D721Med (cell line): ENCODE measurements at places on chromosomes 2 and 18.

DNA sequence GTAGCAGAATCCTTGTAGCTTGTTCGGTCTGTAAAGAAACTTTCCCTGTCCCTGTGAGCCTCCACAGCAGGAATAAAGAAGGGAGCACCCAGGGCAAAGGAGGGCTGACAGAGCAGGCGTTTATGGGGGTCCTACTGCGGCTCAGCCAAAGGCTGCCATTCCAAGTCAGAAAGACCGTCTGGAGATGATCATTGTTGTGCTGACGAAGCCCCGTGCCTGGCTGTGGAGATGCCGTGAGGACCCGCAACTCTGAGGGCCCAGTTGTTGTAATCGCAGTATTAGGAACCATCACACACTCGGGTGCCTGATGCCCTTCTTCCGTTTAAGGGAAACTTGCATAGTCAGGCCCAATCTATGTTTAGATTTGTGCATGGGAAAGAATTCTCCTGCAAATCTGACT is 16.9 kb upstream of the VWA3B start:
- no peak for DNase-seq

DNA sequence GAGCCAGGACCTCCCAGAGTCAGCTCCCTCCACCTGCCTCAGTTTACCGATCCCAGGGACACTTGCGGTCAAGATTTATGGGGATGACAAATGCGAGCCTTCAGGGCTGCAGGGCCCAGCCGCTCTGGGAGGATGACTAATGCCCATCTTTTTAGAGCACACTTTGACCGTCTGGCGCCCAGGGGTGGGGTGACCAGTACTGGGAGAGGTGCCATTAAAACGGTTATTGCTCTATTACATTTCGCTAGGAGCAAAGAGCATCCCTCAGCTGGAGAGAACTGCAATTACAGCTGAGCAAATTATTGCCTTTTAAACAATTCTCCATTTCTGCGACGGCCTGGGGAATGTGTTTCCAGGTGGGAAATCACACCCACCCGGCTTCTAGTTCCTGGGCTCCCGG is 42.6 kb upstream of the HPCAL1 start:
- no peak for DNase-seq

- no peak for DNase-seq
Observed at GRCh38 chr2:241154915-241155314, 4.6 kb downstream of the PPP1R7 start.

- DNase-seq, result no peak
Observed at GRCh38 chr18:76405681-76406356, 89.2 kb downstream of the ZNF516 start.

DNA sequence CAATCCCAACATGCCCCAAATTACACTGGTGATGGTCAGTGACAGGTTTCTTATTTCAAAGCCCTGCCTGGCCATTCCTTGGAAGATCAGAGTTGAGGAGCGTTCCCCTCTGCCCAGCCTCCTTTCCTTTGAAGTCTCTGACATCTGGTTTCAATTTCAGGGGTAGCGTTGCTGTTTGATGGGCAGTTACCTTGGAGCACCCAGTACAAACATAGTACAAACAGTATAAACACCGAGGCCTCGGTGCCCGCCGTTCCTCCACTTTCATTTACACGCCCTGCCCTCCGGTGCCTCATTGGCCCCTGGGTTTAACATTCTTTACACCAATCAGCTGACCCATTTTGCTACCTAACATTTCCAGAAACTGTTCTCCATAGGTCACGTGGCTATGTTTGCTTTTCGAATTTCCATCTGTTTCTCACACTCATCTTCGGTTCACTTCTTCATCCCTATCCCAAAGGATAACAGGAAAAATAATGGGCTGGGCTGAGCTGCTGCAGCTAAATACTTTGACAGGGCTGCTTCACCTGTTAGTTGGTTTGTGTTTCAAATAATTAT is 65.6 kb downstream of the NRP2 start:
- DNase-seq, result no peak

GRCh38 chr2:203361922-203362321 is 33.7 kb downstream of the ABI2 start:
- DNase-seq, result no peak

- no peak for DNase-seq
Observed at GRCh38 chr2:31561823-31562222, 18.9 kb downstream of the SRD5A2 start.

- no peak for DNase-seq
Observed at GRCh38 chr18:29430416-29430815, 1253.5 kb upstream of the CDH2 start.

DNA sequence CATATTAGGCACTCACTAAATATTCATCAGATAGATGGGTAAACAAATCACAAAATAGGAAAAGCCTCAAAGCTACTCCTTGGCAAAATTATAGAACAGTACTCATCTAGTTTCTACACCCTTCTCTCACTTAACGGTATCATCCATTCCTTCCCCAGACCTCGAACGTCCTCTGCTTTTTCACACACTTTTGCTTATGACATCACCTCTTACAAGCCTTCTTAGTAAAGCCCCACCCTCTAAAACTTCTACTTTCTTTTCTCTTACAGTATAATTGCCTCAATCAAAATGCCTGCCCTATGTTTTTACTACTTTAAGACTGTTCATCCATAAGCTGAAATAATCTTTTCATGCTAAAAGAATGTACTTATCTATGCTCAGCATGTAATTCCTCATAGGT is 8.1 kb downstream of the CHN1 start:
- no peak for DNase-seq

DNA sequence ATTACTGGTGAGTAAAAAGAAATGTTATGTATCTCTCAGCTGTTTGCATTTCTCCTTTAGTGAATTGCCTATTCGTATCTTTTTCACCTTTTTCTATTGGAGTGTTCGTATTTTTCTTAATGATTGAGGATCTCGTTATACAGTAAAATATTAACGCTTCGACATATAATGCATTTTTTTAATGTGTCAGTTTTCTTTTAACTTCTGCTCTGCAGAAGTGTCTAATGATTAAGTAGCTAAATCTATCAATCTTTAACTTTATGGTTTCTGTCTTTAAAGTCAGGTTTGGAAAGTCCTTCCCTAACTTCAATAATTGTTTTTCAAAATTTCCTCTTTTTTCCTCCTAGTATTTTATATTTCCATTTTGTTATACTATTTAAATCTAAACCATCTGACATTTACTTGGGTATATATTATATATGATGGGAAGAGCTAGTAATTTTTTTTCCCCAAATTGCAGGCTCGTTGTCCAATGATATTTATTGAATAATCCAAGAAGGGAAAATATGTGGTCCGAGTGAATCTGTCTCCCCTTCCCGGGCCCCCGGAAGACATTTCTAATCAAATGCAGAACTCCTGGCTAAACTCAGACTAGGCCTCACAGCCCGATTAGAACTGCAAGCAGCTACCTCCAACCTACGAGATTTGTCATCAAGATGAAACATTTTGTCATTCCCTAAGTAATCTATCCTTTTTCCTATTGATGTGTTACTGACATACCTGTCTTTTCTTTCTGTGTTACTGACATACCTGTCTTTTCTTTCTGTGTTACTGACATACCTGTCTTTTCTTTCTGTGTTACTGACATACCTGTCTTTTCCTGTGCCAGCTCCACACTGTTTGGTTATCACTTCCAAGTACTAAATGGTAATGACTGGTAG is 17.2 kb downstream of the PCBP1 start:
- no peak for DNase-seq

GRCh38 chr2:219165058-219165911 is 4.5 kb downstream of the SLC23A3 start:
- no peak for DNase-seq

- no peak for DNase-seq
Observed at GRCh38 chr2:174036825-174037224, 71.7 kb upstream of the SP3 start.

DNA sequence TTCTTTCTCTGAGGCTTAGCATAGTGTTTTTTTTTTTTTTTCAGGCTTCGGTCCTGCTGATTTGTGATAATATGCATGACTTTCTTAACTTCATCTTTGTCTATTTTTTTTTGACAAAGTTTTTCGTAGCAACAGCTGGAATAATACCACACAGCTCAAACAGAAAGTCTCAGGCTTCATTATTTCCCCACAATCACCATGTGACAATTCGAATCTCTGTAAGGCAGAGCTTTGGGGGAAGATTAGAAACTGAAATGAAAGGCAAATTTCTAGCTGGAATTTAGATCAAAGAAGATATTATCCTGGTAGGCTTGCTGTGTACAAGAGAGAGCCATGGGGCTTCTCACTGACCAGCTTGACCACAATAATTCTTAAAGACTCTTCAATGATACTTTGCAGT is 12.2 kb upstream of the CD28 start:
- DNase-seq, result no peak

DNA sequence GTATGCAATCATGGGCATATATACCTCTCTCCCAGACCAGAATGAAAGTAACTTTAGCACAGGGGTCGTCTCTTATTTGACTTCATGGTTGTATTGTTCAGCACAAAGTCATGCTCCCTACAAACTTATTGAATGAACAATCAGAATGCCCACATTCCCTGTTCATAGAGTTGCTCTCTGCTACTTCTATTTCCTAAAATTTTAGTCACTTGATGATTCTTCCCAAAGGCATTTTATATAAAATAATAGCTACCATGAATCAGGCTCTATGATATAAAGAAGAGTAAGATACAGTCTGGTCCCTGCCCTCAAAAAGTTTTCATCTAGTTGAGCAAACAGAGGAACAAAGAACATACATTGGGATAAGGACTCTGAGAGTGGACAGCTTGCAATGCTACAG is 162.2 kb downstream of the SLC39A10 start:
- no peak for DNase-seq

GRCh38 chr2:127641133-127641532 is 4.8 kb upstream of the GPR17 start:
- no peak for DNase-seq
